Cortex of kidney (tissue), 1 donor: ENCODE measurements at places on chromosomes 7 and 10.

DNA sequence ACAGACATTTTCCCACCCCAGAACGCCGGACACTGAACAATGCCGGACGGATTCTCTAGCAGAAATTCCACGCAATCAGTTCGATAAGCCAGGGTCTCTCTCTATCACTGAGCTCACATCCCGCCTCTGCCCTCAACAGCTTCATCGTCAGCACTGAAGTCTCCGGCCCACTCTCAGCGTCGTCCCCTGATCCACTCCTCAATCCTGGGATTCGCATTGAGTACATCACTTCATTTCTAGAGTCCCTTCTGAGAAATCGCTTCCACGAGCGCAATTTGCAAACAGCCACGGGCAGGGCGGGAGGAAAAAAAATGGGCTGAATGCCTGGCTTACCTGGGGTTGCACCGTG is 365 bp downstream of the YME1L1 start:
- DNase-seq: no peak

DNA sequence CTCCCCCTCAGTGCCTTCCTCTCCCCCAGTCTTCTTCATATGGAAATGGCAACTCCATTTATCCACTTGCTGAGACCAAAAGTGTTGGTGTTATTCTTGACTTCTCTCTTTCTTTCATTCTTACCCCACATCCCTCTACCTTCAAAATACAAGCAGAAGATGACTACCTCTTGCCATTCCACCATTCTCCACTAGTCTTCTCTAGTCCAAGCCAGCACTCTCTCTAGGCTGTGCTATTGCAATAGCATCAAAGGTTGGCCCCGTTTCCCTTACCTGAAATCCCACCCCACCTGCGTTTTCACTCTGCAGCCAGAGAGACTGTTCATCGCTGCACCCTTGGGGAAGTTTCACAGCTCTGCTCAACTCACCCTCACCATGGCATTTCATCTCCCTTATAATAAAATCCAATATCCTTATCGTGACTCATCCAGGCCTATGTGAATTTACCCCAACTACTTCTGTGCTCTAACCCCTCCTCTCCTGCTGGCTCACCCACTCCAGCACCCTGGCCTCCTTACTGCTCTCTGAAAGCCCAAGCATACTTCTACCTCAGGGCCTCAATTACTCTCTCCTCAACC is 109.1 kb downstream of the LSM5 start:
- DNase-seq: no peak

- no peak for DNase-seq
These were observed 16.3 kb upstream of the CYREN start for GRCh38 chr7:135186841-135187253.

- DNase-seq: no peak
These were observed 68.1 kb upstream of the NANOS1 start for GRCh38 chr10:118961436-118961835.

DNA sequence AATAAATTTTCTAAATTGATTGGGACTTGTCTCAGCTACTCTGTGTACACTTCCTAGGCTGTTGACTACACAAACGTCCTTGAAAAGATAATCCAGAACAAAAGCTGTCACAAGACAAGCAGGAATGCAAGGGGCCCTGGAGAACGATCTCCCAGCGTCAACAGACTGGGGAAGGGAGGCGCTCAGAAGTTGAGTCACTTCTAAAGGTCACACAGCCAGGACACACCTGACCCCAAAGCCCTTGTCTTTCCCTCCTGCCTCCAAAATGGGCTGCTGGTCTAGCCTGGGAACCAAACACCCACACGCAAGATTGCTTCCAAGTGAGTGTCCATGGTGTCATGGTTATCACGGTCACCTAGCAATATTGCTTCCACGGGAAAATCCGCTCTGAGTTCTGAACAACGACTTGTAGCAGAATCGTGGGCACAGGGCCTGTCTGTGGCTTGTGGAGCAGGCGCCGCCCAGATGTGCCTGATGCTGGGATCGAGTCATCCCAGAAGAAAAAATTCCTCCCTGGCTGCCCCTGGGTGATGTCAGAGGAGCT is 49.8 kb downstream of the SPOCK2 start:
- DNase-seq: no peak

- DNase-seq: no peak
These were observed 11.7 kb downstream of the FBXW4 start for GRCh38 chr10:101683276-101683675.
